PC-3 (cell line): ENCODE measurements at places on chromosomes 6 and 20. TPM values are rescaled to one million over a fixed set of nuclear protein-coding genes. Genes with fewer than 3 reads are reported as not detected.

SNPH gene
- total RNA-seq: 21.4 and 24.9 TPM in 2 replicates

BACH2 gene
- 4.8 and 7.0 TPM in 2 replicates for total RNA-seq

PERP gene
- total RNA-seq: 42.5 and 50.3 TPM in 2 replicates

CCN5 gene
- 0.26 TPM in 1 of 2 replicates, not detected in the other for total RNA-seq

KIF13A gene
- total RNA-seq: 21.3 and 27.1 TPM in 2 replicates

RAET1G gene
- 1.5 and 2.0 TPM in 2 replicates for total RNA-seq

JPH2 gene
- total RNA-seq: 15.5 and 15.8 TPM in 2 replicates

C2 gene
- total RNA-seq: 1.1 TPM in 1 of 2 replicates, not detected in the other

OR12D3 gene
- not detected in 2 replicates for total RNA-seq

HTR1E gene
- not detected in 2 replicates for total RNA-seq

PAK5 gene
- total RNA-seq: not detected in 2 replicates

KIF6 gene
- 0.07 TPM in 1 of 2 replicates, not detected in the other for total RNA-seq

LY6G5C gene
- 1.6 and 1.8 TPM in 2 replicates for total RNA-seq

KCNK17 gene
- total RNA-seq: not detected in 2 replicates

RAET1L gene
- total RNA-seq: 1.1 and 3.6 TPM in 2 replicates

KCNQ5 gene
- 0.17 TPM in 1 of 2 replicates, not detected in the other for total RNA-seq

ADTRP gene
- 2.0 TPM in 1 of 2 replicates, not detected in the other for total RNA-seq

UBR2 gene
- 15.7 and 19.6 TPM in 2 replicates for total RNA-seq

C20orf144 gene
- total RNA-seq: 0.17 TPM in 1 of 2 replicates, not detected in the other

PLA2G7 gene
- 1.8 and 2.9 TPM in 2 replicates for total RNA-seq

PRIM2 gene
- 26.1 and 48.4 TPM in 2 replicates for total RNA-seq

ATP9A gene
- 31.3 and 34.6 TPM in 2 replicates for total RNA-seq

PDYN gene
- total RNA-seq: not detected in 2 replicates

TGM3 gene
- not detected in 2 replicates for total RNA-seq

ZNF831 gene
- total RNA-seq: not detected in 2 replicates

ITPR3 gene
- 41.8 and 50.6 TPM in 2 replicates for total RNA-seq

HTR1B gene
- not detected in 2 replicates for total RNA-seq

SAPCD1 gene
- total RNA-seq: 4.2 and 6.0 TPM in 2 replicates

RPL10A gene
- total RNA-seq: 1,114 and 1,509 TPM in 2 replicates

NRSN2 gene
- total RNA-seq: 50.7 and 55.7 TPM in 2 replicates

LCA5 gene
- 0.73 and 0.86 TPM in 2 replicates for total RNA-seq

SSR1 gene
- total RNA-seq: 65.2 and 67.2 TPM in 2 replicates

PREX1 gene
- 18.9 and 22.1 TPM in 2 replicates for total RNA-seq

ULBP3 gene
- 20.5 and 23.2 TPM in 2 replicates for total RNA-seq

CGAS gene
- total RNA-seq: 18.7 and 19.4 TPM in 2 replicates

NR2E1 gene
- 0.07 TPM in 1 of 2 replicates, not detected in the other for total RNA-seq

GATA5 gene
- 0.18 and 0.46 TPM in 2 replicates for total RNA-seq

SLC52A3 gene
- 4.2 and 5.9 TPM in 2 replicates for total RNA-seq

TRIM31 gene
- total RNA-seq: 0.11 and 0.52 TPM in 2 replicates

BCAS1 gene
- total RNA-seq: 0.18 and 0.35 TPM in 2 replicates

RBBP8NL gene
- total RNA-seq: 9.3 and 9.4 TPM in 2 replicates

RBM39 gene
- total RNA-seq: 286 and 341 TPM in 2 replicates

RAET1E gene
- 0.40 and 1.7 TPM in 2 replicates for total RNA-seq

LAMA2 gene
- total RNA-seq: 0.17 and 0.22 TPM in 2 replicates

MAP1LC3A gene
- total RNA-seq: 0.22 and 2.7 TPM in 2 replicates

ILRUN gene
- total RNA-seq: 54.8 and 59.5 TPM in 2 replicates

BTNL2 gene
- not detected in 2 replicates for total RNA-seq

WRNIP1 gene
- total RNA-seq: 92.2 and 114 TPM in 2 replicates

CUTA gene
- total RNA-seq: 227 and 242 TPM in 2 replicates

BPIFB4 gene
- total RNA-seq: not detected in 2 replicates

CD83 gene
- 13.0 and 15.2 TPM in 2 replicates for total RNA-seq
